ENCODE measurements at places on chromosomes 1 and 21.

GRCh38 chr1:240092301-240093119 lies 827 bp downstream of the FMN2 start:
- DNase-seq, result no peak

DNA sequence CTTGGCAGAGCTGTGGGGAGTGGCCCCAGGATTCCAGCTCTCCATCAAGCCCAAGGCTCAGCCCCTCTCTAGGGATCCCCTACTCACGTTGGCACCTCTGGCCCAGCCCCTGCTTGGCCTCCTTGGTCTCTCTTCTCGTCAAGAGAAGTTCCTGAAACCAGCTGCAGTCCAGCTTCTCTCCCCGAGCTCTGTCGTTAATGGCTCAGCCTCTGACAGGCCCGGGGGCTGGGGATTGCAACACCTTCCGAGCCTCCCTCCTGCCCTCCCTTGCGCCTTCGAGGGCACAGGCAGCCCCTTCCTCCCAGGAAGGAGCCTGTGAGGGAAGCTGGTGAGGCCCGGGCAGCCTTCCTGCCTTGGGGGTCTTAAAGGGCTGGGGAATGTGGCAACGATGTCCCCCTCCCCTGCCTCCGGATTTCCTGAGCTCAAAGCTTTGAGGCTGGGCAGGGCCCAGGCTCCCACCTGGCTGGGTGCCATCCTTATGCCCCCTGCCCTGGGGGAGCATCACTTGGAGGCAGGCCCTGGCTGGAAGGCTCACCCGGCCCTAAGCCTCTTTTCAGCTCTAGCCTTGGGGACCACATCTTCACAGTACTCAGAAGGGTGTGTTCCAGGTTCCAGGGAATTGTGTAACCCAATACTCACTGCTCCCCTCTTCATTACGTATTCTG lies at the start of gene CSF3R:
CSF3R (minus strand) TSS at position 190 of the 665 bp plus-strand sequence. CDS start 3,417 bp downstream, outside the sequence.
- DNase-seq, result no peak

DNA sequence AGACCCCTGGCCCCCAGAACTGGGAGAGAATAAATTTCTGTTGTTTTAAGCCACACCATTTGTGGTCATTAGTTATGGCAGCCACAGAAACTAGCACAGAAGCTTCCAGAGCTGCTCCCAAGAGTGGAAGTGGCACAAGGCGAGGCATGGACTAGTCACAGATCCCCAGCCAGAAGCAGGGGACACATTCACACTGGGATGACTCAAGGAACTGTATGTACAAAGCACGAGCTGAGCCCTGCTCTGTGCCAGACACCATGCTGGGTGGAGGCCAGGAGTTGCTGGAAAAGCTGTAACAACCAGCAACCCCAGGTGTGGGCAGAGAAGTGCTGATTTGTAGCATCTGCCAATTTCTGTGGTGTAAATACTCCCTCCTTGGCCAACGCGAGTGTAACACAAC lies 55.6 kb downstream of the TCP10L start:
- no peak for DNase-seq

- DNase-seq, result no peak
Measured at GRCh38 chr1:113850127-113850796, 21.2 kb downstream of the PTPN22 start.

DNA sequence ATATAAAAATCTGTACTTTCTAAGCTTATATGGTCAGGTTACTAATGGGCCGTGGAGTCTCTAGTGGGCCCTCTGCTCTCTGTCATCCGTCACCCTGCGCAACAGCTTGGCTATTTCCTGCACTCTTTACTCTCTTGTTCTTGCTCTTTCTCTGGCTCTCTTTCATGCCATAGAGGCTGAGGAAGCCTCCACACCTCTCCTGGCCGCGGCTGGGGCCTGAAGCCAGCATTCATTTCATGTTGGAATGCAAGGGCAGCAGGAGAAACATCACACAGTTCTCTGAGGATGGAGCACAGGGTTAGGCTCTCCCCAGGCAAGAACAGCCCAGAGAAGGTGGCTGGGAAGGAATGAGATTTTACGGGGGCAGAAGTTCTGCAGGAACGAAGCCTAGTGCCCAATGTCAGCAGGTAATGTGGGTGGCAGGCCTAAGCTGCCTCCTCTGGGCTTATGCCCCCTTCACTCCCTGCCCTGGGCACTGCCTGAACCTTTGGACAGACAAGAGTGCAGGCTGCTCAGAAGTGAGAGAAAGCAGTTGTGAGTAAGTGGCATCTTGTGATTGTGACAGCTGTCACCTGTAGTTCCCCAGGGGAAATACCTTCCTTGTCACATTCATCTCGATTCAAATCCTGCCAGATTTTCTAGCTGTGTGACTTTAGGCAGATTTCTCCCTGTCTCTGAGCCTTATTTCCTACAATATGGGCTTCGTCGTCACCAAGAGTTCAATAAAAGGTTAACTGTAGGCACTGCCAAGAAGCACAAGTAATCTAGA lies 3.6 kb upstream of the FHAD1 start:
- no peak for DNase-seq

- DNase-seq, result no peak
Measured at GRCh38 chr1:35539073-35539823, 18.0 kb downstream of the KIAA0319L start.

DNA sequence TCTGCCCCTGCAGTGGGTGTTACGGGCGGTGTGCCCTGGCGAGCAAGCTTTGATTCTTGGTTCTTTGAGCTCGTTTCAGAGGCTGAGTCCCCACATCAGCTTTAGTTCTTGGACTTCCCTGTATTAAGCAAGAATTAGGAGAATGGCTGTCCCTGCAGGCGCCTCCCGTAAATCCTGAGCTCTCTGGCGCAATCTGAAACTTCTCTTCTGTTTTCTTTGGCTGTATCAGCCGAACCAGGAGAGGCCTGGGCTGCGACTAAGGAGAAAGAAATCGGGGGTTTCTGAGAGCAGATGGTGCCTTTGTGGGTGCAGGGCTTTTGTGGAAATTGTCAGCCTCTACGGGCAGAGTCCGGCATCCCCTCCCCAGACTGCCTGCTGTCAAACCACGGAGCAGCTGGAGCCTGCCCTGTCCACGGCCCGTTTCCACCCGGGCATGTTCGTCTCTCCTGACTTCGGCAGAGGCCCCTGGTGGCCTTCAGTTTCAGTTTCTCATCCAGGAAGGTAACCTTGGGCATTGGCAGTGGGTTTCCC lies 17.9 kb downstream of the CSTB start:
- peak; percentile 31 for DNase-seq

DNA sequence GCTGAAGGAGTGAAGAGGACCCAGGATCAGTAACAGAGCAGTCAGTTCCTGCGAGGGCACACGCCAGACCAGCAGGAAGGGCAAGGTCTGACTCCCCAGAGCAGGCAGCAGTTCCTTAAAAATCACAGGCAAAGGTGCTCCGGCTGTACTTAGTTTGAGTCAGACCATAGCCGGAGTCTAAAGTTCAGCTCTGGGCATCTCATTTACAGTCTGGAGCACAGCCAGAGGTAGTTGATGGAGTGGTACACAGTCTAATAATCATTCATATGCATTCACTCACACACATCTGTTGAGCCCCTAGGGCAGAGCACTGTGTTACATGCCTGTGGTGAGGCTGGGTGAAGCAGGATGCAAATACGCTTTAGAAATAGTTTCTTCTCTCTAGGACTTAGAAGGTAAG lies 7.3 kb upstream of the AMIGO1 start:
- peak; percentile 31 for DNase-seq

- no peak for DNase-seq
Measured at GRCh38 chr1:57309630-57310029, 114.2 kb downstream of the DAB1 start.

- DNase-seq, result no peak
Measured at GRCh38 chr1:47983691-47984090, 13.5 kb downstream of the TRABD2B start.

- DNase-seq, result no peak
Measured at GRCh38 chr1:23673086-23673813, 18.4 kb upstream of the RPL11 start.

DNA sequence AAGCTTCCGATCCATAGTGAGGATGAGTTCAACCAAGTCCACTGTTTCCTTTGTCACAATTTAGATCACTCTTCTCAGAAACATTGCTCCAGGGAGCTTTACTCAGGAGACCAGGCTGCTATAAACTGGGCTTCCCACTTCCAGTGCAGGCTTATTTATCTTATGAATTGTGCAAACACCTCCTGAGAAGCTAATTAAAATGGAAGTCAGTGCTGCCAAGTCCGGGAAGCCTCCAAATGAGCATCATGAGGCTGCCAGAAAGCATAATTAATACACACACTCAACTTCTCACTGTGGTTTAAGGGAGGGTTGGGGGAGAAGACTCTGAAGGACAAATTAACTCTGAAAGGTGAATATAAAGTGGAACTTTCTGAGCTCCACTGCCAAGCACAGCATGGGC lies 145.0 kb upstream of the SGIP1 start:
- DNase-seq, result no peak

- no peak for DNase-seq
Measured at GRCh38 chr1:172751683-172752082, 92.8 kb downstream of the FASLG start.

DNA sequence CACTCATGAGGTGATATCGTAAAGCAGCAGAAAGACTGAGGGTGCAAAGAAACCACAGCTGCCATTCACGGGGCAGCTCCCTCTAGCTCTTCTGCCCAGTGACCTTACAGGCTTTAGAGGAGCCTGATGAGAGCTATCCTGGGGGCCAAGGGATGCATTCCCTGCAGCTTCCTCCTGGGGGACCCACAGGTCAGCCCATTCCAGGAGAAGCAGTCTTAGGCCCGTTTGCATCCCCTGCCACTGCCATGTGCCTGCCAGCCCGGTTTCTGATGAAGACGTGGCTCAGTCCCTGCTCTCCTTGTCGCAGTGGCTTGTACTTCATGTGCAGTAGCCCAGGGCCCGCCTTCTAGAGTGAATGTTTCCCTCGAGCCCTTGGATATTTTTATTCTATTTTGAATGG lies 22.8 kb downstream of the ATP5PO start:
- DNase-seq, result no peak

DNA sequence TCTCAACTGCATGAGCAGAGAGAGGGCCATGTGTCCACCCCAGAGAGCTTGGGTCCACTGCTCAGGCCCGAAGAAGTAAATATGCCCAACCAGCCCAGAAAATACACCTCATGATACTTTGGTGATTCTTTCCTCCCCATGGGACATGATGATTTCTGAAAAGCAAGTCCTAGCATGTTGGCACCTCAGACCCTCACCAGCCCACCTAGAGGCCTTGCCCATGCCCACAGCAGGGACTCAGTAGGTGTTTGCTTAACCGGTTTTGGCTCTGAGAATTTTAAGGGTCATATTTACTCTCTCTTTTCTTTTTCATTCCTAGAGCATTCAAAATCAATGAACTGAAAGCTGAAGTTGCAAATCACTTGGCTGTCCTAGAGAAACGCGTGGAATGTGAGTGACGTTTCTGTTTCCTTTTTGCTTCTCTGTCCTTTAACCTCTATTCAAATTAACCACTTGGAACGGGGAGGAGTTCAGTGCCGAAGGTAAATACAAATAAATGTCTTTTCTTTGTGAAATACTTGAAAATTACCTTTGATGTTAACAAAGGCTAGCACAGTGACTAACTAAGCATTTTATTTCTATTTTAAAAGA lies 79.7 kb downstream of the PDE9A start:
- no peak for DNase-seq

- DNase-seq, result no peak
Measured at GRCh38 chr1:74714429-74715235, 18.2 kb downstream of the CRYZ start.

GRCh38 chr21:22871692-22872091 lies 1873.5 kb downstream of the NCAM2 start:
- DNase-seq, result no peak

GRCh38 chr1:51131185-51131584 lies 29.2 kb downstream of the C1orf185 start:
- no peak for DNase-seq

GRCh38 chr1:174243451-174244000 lies 84.2 kb downstream of the RABGAP1L start:
- no peak for DNase-seq

- DNase-seq, result no peak
Measured at GRCh38 chr1:167627865-167628641, 2.0 kb upstream of the RCSD1 start.

GRCh38 chr21:44589586-44590305 lies 2.6 kb downstream of the KRTAP10-6 start:
- DNase-seq, result no peak

GRCh38 chr1:229286099-229286766 lies 15.3 kb downstream of the RAB4A start:
- DNase-seq, result no peak

GRCh38 chr1:174413632-174414031 lies 34.1 kb upstream of the GPR52 start:
- no peak for DNase-seq

DNA sequence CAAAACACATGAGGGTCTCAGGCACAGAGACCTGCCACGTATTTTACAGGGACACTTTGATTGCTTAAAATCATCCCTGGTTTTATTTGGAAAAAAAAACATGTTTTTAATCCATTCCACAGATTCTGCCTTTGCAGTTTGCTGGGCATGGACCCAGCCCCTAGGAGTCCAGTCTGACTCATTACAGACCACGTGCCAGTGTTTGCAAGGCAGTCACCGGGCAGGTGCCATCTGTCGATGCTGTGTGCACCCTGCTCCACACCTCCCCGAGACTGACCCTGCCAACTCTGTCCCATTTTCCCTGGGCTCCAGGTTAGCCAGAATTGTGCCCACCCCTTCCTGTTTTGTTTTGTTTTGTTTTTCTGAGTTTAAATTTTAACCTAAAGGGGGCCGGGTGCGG lies 148.4 kb upstream of the TMEM51 start:
- no peak for DNase-seq

DNA sequence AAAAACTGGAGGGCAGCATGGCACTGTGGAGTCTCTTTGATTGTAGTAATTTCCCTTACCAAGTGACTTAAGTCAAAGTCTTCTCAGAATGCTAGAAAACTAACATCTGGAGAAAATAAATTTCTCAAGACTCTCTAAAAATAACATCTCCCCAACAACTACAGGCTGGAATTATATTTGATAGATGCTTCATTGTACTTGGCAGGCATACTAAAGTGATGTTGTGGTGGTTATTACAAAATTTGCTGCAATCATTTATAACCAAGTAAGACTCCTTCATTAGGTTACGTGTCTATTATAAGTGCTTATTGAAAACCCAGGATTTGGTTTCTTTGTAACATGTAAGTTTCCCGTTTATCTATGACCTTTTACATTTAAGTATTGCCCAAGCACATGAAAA lies 132.9 kb upstream of the NRIP1 start:
- no peak for DNase-seq

- DNase-seq, result peak; percentile 8
Measured at GRCh38 chr1:236844499-236845271, 49.6 kb downstream of the MTR start.

DNA sequence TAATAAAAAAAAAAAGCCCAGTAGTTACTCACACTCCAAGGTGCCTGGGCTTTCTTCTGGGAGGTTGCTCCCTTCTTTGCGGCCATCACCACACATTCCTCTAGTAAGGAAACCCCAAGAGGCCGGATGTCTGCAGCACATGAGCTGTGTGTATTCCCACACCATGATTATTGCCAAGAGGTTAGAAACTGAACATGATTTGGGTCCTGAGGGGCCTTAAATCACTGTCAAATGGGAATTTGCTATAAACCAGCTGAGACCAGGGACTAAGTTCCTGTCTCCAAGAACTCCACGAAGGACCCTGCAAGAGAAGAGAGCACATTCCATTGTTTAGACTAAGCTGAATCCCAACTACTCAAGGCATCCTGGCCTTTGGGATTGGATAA lies 85.3 kb upstream of the SSX2IP start:
- no peak for DNase-seq
